ENCODE measurements at places on chromosomes 12 and 14. TPM values are rescaled to one million over a fixed set of nuclear protein-coding genes. Genes with fewer than 3 reads are reported as not detected.
A peak's percentile ranks its signal among the peaks of the same experiment; 100 is the strongest.

The NTF3 gene
- 0.48 TPM for total RNA-seq

DNA sequence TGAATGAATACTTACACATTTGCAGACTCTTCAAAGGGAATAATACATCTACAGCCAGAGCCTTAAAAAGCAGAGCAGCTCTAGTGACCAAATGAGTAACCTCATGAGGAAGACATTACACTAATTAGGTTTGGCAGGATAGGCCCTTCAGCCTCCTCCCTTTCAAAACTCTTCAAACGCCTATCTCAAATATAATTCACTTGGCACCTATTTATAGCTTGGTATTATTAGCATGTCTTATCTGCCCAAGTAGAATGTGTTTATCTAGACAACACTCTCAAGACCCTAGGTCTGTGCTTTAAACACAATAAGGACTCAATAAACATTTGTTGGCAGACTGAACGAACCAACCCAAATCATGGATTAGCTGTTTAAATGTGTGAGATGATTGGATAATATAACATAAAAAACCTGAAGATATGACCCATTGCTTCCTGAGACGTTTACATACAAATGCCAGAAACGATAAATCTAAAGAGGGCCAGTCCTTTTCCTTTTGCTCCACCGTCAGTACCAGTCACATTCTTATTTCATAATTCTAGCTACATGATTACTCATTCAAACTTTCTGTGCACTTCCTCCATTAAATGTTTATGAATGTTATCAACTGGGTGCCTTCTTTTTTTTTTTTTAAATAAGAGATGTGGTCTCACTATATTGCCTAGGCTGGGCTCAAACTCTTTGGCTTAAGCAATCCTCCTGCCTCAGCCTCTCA is 123.3 kb downstream of the CEP83 start:
- H3K4me1 ChIP-seq, result no peaks in the 10 kb centered on the region
- DNase-seq, result no peak
- H3K4me3 ChIP-seq, result no peak overlapping the region

DNA sequence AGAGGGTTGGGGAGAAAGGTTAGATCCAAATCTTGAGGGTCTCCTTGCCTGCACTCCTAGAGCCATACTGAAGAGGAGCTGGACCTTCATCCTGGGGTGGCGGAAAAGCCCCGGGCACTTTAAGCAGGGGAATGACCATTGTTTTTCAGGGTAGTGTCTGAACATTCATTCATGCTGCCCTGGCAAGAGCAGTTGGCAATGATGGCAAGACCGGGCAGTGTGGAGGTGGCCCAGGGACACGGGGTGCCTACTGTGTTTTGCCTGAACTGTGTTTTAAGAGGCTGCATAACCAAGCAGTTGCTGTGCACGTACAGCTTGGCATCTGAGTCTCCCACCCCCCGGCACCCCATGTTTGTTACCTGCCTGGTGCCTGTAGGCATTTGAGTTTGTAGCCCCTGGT is 14.7 kb downstream of the TPCN1 start:
- peaks cover 6% of the 10 kb centered on the region for H3K4me1 ChIP-seq
- no peak for DNase-seq
- H3K36me3 ChIP-seq, result peaks cover 10% of the 10 kb centered on the region
- no peak overlapping the region for H3K27ac ChIP-seq

GRCh38 chr12:120199595-120200306 is 1.2 kb downstream of the RPLP0 start:
- DNase-seq, result no peak
- H3K4me1 ChIP-seq, result no peaks in the 10 kb centered on the region
- peak overlapping the region; percentile 98 for H3K4me3 ChIP-seq
- H3K36me3 ChIP-seq, result peaks cover 59% of the 10 kb centered on the region

DNA sequence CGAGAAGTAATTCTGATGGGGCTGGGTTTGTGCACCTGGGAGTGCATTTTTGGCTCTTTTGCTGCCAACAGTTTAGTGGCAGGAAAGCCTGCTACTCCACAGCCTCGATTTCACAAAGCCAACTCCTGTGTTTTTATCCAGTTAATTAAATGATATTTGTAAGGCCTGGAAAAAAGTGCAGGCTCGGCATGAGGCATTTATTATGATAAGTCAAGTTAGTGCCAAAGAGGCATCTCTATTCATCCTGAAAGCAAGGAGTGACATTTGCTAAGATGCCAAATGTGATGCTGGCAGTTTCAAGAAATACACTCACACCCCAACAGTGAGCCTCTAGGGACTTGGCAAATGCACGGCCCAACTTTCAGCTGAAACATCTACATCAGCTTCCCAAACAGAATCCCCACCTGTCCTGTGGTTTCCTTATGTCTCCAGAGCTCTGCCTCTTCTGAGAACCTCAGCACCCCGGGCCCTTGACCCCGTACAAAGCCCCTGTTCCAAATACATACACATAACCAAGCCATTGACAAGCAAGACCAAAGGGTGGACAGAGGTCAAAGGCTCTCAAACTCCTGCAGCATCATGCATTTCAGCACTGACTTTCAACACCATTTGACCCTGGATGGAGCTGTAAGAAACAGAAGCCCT is 955.1 kb upstream of the TMEM132C start:
- no peak for DNase-seq
- no peak overlapping the region for H3K27ac ChIP-seq
- H3K4me1 ChIP-seq, result no peaks in the 10 kb centered on the region
- H3K4me3 ChIP-seq, result no peak overlapping the region
- no peaks in the 10 kb centered on the region for H3K36me3 ChIP-seq
- H3K27me3 ChIP-seq, result no peaks in the 10 kb centered on the region

DNA sequence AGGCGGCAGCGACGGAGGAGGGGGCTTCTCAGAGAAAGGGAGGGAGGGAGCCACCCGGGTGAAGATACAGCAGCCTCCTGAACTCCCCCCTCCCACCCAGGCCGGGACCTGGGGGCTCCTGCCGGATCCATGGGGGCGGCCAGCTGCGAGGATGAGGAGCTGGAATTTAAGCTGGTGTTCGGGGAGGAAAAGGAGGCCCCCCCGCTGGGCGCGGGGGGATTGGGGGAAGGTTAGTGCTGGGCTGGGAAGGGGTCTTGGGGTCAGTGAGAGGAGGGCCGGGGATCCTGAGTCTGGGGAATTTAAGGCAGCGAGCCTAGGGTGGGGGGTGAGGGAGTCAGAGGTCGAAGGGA is 203 bp downstream of the NFATC4 start:
- DNase-seq, result peak; percentile 57
- peaks cover 20% of the 10 kb centered on the region for H3K36me3 ChIP-seq
- no peak overlapping the region for H3K27ac ChIP-seq
- H3K4me1 ChIP-seq, result no peaks in the 10 kb centered on the region
- peak overlapping the region; percentile 77 for H3K4me3 ChIP-seq

GRCh38 chr12:112308652-112309051 is 73.6 kb downstream of the HECTD4 start:
- H3K36me3 ChIP-seq, result peaks cover 22% of the 10 kb centered on the region
- no peak overlapping the region for H3K4me3 ChIP-seq
- no peak overlapping the region for H3K27ac ChIP-seq
- H3K27me3 ChIP-seq, result no peaks in the 10 kb centered on the region
- no peak for DNase-seq

The TAS2R30 gene
- 2.0 TPM for total RNA-seq

GRCh38 chr12:28453686-28454085 is 263.4 kb downstream of the CCDC91 start:
- H3K4me3 ChIP-seq, result no peak overlapping the region
- H3K36me3 ChIP-seq, result peaks cover 7% of the 10 kb centered on the region
- H3K4me1 ChIP-seq, result no peaks in the 10 kb centered on the region
- no peaks in the 10 kb centered on the region for H3K27me3 ChIP-seq
- DNase-seq, result no peak

DNA sequence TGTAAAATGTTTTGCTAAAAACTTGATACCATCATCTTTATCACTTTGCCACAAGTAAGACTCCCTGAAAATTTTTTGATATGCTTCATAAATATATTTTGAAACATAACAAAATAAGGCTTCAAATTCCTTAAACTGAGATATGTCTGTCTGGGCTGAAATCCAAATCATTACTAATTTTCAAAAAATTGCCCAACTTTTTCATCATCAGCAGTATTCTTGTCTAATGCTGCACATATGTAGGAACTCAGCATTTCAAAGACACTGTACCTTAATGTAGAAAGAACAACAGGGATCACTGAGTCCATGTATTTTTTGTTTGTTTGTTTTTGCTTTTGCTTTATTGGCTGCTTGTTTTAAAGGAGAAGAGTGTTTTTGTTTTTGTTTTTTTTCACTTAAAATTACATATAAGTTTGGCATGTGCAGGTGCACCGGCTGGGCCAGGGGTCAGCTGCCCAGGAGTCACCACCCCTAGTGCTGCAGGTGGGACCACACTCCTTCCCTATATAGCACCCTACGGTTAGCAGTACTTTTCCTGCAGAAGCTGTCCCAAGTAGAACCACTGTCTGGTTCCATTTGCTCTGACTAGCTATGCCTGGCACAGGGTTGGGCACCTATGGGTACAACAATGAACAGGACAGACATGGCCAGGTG is 231.2 kb downstream of the PIK3C2G start:
- DNase-seq, result no peak
- H3K36me3 ChIP-seq, result no peaks in the 10 kb centered on the region
- no peak overlapping the region for H3K27ac ChIP-seq
- no peak overlapping the region for H3K4me3 ChIP-seq

DNA sequence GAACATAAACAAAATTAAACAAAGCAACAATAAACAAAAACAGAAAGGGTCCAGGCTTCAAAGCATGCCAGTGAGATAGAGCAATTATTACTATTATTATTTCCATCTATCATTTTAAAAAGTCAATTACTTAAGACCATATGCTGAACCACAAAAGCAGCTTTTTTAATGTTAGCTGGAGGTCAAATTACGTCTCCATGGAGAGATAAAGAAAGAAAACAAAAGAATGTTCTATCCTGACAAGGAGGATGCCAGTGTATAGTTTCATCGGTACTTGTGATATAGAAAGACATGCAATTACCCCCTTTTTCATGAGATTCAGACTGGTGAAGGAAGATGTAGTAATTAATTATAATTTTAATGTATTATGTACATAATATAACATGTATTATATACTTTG is 81.6 kb upstream of the DCN start:
- H3K4me3 ChIP-seq, result no peak overlapping the region
- no peak for DNase-seq
- no peaks in the 10 kb centered on the region for H3K27me3 ChIP-seq
- H3K27ac ChIP-seq, result no peak overlapping the region
- no peaks in the 10 kb centered on the region for H3K4me1 ChIP-seq

DNA sequence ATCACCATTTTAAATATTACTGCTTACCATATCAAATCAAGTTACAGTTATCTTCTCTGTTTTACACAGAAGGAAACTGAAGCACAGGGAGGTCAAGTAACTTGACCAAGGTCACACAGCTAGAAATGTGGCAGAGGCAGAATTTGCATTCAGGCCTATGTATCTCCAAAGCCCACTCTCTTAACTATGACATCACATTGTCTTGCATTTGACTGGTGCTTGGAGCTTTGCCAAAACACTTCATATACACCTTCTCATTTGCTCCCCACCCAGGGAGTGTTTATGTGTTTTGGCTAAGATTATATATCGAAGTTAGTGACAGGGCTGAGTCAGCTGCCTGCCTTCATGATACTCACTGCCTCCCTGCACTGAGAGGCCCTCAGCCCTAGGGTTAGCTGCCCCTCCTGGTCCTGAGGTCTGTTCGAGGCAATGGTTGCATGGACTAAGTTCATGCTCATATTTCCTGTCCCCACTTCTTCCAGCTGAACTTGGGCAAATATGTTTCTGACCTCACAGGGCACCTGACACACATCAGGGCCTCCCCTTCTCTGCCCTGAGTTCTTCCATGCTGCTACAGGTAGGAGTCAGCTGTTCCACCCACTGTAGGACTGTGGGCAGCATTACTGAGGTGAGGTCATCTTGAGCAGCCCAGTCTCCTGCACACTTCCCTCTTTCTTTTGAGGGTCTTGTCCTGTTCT is 1.8 kb downstream of the GALNT6 start:
- H3K36me3 ChIP-seq, result peaks cover 9% of the 10 kb centered on the region
- DNase-seq, result no peak
- H3K4me3 ChIP-seq, result no peak overlapping the region
- peaks cover 8% of the 10 kb centered on the region for H3K4me1 ChIP-seq
- no peaks in the 10 kb centered on the region for H3K27me3 ChIP-seq
- H3K27ac ChIP-seq, result no peak overlapping the region

The CCER1 gene
- not detected for total RNA-seq

The DPPA3 gene
- total RNA-seq, result 2.0 TPM

The ADGRD1 gene
- total RNA-seq, result 0.09 TPM

DNA sequence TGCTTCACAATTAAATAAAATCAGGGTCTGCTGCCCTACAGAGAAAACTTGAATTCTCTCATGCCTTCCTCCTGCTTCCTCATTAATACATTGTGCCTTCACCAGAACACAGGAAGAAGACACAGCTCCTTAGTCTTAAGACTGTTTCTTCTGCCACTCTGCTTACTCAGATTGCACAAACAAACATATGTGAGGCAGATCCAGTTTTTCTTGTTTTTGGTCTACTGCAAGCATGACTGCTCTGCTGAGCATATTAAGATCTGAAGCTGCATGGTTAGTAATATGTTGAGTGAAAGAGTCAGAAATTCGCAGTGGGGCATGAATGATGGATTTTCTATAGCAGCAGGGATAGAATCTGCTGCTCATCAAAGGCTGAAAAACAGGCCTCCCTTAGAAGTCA is 321.1 kb upstream of the STXBP6 start:
- H3K4me3 ChIP-seq, result no peak overlapping the region
- peaks cover 32% of the 10 kb centered on the region for H3K36me3 ChIP-seq
- H3K27ac ChIP-seq, result no peak overlapping the region
- H3K27me3 ChIP-seq, result no peaks in the 10 kb centered on the region

- H3K36me3 ChIP-seq, result no peaks in the 10 kb centered on the region
- H3K4me1 ChIP-seq, result no peaks in the 10 kb centered on the region
- no peaks in the 10 kb centered on the region for H3K27me3 ChIP-seq
- DNase-seq, result no peak
- H3K4me3 ChIP-seq, result no peak overlapping the region
Measured at GRCh38 chr14:75614179-75614578, 35.8 kb downstream of the FLVCR2 start.

DNA sequence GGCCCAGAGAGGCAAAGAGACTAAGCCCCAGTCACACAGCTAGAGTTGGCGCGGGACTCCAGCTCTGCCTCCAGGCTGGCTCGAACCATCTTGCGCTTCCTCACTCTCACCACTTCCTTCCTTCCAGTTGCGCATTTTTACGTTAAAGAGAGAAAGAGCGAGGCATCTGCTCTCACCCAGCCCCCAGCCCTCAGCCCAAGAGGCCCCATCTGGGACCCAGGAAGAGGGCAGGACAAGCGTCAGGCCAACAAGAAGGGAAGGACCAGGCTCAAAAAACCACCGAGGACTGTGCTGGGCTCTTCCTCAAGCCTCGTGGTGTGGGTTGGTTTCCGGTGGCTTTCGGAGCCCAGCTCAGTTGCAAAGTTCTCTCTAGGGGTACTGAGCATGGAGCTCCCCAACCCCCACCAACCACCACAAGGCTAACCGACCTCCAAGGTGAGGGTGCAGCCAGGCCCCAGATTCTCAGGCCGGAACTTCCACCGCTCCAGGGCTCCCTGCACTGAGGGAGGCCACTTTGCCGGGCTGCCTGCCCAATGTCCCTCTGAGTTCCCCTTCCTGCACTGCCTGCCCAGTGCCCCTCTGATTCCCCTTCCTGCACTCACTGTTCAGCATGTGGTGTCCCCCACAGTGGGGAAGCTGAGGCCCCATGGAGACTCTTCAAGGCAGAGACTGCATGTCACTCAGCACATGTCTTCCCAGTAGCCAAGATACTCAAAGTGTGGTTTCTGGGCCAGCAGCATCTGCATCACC is 35.9 kb downstream of the TESC start:
- no peaks in the 10 kb centered on the region for H3K36me3 ChIP-seq
- H3K27me3 ChIP-seq, result no peaks in the 10 kb centered on the region
- no peak overlapping the region for H3K4me3 ChIP-seq
- H3K4me1 ChIP-seq, result no peaks in the 10 kb centered on the region
- no peak overlapping the region for H3K27ac ChIP-seq
